ENCODE measurements at places on chromosomes 6 and 20.

- DNase-seq = no peak
Observed at GRCh38 chr20:22977047-22977785, 57.9 kb upstream of the SSTR4 start.

DNA sequence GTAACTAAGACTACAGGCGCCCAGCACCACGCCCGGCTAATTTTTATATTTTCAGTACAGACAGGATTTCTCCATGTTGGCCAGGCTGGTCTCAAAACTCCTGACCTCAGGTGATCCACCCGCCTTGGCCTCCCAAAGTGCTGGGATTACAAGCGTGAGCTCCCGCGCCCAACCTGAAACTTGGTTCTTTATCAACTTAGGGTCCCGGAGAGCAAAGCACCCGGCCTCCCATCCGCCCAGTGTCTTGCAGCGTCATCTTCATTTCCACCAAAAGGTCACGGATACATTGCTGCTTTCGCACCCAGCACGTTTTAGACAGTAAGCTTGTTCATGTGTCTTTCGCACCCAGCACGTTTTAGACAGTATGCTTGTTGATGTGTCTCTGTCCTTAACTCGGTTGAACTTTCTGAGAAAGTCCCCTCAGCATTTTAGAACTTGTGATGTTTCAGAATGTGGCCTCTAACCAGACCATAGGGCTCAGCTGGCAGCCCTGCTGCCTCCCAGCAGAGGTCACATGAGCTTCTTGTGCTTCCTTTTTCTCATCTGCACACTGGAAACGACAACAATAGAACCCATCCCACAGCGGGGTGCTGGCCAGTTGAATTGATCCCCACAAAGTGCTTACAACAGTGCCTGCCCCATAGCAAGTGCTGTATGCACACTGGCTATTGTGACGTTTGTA is 48.8 kb downstream of the PRR18 start:
- DNase-seq = peak; percentile 27

DNA sequence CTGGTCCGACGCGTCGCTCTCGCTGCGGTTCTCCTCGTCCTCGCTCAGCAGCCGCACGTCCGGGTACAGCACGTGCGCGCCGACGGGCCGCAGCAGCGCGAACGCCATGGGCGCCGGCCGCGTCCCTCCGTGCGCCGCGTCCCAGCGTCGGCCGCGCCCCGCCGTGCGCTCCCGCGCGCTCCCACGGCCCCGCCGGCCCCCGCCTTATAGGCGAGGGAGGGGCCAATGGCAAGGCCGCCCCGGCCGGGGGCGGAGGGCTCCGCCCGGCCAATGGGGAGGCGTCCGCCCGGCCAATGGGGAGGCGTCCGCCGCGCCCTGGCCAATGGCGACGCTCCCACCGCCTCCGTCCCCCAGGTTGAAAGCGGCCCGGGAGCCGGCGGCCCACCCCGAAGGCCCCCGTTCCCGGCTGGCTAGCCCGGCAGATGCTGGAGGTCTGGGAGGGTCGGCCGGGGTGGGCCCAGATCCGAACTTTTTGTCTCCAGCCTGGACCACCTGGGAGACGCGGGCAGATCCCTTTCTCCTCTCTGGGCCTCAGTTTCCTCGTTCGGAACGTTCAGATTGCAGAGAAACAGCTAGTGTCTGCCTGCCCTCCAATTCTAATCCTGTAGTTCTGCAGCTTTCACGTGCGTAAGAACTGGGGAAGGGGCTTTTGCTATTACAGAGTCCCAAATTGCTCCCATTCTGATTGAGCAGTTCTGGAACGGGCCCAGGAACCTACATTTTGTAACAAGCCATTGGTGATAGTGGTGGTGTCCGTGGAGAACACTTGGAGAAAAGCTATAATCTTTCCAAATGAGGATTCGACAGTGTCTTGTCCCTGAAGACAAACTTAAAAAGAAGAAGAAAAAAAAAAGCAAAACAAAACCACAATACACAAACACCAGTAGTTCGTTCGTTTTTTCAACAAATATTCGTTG is at the start of gene TCF15:
Gene TCF15, minus strand, starts transcription at position 180 of the 917 bp plus-strand sequence. Its CDS starts 72 bp downstream, at position 108.
- DNase-seq = peak; percentile 85

- DNase-seq = no peak
Observed at GRCh38 chr6:36038120-36038876, 10.7 kb downstream of the MAPK14 start.

- no peak for DNase-seq
Observed at GRCh38 chr6:113765909-113766308, 91.2 kb upstream of the MARCKS start.

- DNase-seq = no peak
Observed at GRCh38 chr20:1341561-1342265, 12.8 kb upstream of the SDCBP2 start.

DNA sequence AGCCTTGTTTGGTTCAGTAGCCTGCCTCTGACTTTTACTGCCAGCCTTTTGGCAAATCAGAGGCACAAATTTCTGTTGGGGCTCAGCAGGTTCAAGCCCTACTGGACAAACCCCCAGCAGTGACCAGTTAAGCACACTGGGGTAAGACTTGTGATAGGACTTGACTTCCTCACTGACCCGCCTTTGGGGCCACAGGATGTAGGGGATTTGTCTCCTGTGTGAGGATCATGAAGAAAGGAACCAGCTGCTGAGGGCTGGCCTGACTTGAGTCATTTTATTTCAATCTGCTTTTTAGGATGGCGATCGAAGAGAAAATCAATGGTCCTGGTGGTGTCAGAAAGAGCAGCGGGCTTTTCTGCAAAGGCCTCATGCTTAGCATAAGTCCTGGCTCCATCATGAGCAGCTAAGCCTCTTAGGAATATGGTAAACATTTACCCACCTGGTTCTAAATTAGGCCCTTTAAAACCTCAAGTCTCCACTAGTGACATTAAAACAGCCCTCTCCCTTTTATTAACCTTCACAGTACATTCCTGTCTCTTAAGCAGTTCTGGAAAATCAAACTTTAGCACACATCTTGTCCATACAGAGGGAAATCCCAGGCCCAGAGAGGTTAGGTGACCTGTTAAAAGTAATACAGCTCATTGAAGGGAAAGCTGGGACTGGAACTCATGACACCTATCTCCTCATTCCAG is 16.6 kb downstream of the CHMP4B start:
- no peak for DNase-seq

DNA sequence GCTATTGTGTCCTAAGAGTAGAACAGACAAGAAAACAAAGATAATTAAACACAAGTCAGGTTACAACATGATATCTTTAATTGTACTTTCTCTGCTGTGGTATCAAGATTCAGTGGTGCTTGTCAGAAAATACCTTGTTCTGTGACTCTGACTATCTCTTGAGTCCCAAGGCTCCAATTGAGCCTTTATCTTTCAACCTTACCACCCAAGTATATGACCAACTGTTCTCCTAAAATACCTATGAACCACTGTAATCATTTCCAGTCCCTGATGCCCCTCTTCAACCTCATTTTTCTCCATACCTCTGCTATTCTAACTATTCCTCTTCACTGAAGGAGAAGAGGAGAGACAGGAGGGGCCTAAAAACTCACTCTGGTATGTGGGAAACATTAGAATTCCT is 66.9 kb upstream of the TPD52L1 start:
- no peak for DNase-seq

DNA sequence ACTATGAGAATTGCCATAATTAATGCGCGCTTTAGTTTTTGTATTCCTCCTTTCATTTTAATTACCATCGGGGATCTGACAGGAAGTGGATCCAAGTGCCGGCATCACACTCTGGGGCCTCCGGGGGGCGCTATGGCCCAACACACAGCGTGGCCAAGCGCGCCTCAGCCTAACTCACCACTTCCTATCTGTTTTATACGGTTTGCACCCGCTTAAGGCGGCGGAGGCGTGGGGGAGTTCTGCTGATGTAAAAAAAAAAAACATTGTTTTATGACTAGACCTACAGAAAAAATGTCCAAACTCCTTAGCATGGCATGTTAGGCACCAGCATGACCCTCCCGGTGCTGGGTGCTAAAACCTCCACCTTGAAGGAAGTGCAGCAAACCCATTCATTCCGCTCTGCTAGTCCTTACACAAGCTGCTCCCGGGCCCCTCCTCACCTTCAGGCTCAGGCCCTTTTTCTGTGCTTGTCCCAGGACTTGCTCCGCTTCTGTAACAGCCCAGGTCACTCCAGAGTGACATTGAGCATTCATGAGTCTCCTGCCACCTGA is 4.5 kb upstream of the EBF4 start:
- peak; percentile 87 for DNase-seq

- peak; percentile 60 for DNase-seq
Observed at GRCh38 chr20:50704514-50704913, 13.2 kb upstream of the RIPOR3 start.

- no peak for DNase-seq
Observed at GRCh38 chr6:130761286-130761685, 65.9 kb upstream of the SMLR1 start.

GRCh38 chr6:33008944-33009861 is at the start of gene HLA-DOA:
Gene HLA-DOA (minus strand): TSS chr6:33009591.
- DNase-seq = peak; percentile 97

- no peak for DNase-seq
Observed at GRCh38 chr6:36886950-36887618, 1.3 kb downstream of the C6orf89 start.

DNA sequence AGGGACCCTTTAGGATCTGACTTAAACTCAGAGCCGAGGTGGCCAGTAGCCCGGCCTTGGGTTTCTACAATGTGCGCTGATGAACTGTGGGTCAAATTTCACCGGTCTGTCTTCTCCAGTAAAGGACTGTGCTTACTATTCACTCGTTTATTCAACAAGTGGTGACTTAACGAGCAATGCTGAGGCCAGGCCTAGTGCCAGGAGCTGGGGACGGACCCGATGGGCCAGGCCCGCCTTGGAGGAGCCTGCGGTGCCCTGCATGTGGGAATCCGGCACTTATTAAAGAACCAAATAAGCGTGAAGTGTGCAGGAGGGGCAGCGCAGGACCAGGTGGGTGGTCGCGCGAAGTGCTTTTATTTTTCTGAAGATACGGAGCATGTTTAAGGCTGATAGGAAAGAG is 24.0 kb downstream of the CTCFL start:
- no peak for DNase-seq

DNA sequence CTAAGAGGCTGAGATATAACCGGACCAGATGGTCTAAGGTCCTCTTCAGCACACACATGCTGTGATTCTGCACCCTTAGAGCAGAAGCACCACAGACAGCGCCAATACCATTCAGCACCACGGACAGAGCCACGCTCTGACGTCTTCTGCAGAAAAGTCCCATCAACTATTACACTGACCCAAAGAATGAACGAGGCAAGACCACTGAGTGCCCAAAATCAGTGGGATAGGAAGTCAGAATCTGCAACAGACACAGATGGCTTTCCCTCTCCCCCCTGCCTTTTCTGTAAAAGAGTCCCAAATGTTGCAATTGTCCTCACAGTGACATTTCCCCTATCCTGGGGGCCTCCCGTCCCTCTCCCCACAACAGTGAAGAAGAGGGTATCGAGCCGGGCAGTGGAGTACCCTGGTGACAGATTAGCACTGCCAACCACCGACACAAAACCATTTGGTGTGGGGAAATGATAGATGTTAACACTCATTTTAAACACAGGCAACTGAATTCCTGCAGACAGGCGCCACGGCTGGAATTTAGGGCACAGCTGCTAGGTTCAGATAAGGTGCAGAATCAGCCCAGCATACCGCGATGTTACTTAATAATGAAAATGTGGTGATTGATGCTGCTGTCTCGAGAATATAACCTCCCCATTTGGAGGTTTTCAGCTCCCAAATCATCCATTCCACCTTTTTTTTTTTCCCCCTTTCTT is 66.6 kb upstream of the CTNNBL1 start:
- peak; percentile 79 for DNase-seq

DNA sequence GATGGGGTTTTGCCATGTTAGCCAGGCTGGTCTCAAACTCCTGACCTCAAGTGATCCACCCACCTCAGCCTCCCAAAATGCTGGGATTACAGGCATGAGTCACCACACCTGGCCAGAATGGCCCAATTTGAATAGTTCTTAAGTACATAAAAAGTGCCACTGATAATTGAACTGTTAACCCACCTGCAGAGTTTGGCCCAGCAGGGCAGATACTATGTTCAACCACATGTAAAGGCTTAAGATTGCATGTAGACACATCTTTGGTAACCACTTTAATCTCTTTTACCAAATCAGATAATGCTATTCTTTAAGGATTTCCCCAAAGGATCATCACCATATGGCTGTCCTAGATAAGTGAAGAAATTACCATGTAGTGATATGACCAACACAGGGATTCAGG is 21.3 kb upstream of the SGK1 start:
- DNase-seq = no peak

- no peak for DNase-seq
Observed at GRCh38 chr20:34808583-34808982, 16.9 kb downstream of the NCOA6 start.

GRCh38 chr20:2195614-2196013 is 94.0 kb downstream of the STK35 start:
- DNase-seq = peak; percentile 8

- DNase-seq = peak; percentile 87
Observed at GRCh38 chr6:53956068-53956711, 155.1 kb upstream of the MLIP start.

DNA sequence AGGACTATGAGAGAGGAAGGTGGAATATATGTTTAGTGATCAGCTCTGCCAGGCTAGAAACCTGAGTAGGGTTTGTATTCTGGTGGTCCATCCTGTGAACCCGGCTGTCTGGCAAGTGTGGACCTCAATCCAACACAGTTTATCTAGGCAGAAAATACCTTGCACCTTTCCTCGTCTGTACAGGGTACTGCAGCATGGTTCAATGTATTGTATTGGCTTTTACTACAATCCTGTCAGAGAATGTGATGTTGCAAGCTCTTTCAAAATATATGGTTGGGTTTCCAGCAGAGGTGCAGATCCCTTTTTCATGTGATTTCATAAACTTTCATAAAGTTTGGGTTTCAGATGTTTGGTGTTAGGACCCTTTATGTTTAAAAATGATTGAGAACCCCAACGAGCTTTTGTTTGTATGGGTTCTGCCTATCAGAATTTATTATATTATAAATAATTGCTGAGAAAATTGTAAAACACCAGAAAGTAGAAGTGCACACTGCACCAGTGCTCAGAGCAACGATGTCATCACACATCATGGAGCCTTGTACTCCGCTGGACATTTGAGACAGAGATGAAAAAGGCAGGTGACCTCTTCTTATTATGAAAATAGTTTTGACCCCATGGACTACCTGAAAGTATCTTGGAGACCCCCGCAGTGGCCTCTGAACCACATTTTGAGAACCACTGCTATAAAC is 106.6 kb downstream of the RTN4IP1 start:
- no peak for DNase-seq

- DNase-seq = no peak
Observed at GRCh38 chr6:37620519-37620918, 77.2 kb downstream of the MDGA1 start.

Measured in GM23338 (cell line).